Left colon (tissue), 2 donors: ENCODE measurements at places on chromosomes 11 and 22.

- no peak for DNase-seq
Observed at GRCh38 chr11:31450841-31451240, 58.6 kb downstream of the IMMP1L start.

DNA sequence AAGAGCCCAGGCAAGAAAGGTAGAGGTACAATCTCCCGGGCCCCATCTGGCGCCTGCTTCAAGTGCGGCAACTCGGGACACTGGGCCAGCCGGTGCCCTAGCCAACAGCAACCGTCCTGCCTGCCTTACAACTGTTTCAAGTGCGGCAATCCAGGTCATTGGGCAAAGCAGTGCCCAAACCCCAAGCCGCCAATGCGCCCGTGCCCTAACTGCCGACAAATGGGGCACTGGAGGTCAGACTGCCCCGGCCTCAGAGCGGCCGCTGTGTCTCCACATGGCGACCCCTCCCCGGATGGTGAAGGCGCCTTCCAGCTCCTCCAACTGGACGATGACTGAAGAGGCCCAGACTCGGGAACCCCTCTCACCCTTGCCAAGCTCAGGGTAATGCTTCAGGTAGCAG is 11.4 kb upstream of the OR56A3 start:
- no peak for DNase-seq

DNA sequence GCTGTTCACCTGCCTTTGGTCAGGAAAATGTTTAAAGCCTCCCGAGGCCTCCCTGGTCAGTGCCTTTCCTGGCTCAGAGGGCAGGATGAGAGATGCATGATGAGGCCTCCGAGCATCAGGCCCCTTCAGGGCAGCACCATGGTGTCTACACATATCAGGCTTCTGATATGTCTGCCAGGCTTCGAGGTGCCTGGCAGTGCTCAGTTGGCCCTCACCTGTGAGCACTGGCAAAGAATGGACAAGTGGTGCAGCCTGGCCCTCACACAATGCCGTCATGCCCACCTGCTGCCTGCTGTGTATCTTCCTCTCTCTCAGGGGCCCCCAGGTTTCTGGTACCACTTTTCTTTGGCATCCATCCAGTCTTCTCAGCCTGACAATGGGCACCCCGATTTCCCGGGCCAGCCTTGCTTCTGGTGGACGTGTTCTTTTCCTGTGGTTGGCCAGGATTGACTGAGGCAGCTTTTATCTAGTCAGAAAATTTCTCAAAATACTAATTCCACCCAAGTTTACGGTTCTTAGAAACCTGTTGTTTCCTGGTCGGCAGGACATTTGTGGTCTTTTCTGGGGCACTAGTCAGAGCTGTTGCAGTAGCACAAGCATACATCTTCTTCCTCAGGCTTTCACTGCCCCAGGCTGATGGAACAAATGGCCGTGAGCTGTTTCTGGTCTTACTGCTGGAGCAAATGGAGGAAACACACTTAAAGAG is 76.8 kb upstream of the SUSD2 start:
- no peak for DNase-seq

GRCh38 chr11:30433831-30434230 is 110.9 kb downstream of the ARL14EP start:
- no peak for DNase-seq

- DNase-seq, result no peak
Observed at GRCh38 chr11:41895081-41895480, 435.6 kb upstream of the LRRC4C start.

DNA sequence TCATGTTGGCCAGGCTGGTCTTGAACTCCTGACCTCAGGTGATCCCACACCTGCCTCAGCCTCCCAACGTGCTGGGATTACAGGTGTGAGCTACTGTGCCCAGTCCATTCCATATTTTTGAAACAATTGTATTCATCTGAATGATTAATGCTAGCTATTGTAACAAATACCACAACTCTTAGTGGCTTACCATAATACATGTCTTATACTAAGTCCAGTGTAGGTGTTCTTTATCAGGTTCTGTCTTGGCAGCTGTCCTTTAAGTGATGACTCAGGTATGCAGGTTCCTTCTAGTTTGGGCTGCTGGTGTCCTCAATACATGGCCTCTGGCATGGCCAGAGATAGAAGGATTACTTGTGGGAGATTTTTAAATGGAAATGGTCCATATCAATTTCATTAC is 39.0 kb downstream of the UVRAG start:
- no peak for DNase-seq

- no peak for DNase-seq
Observed at GRCh38 chr11:60252213-60253108, 9.5 kb upstream of the MS4A4E start.

- no peak for DNase-seq
Observed at GRCh38 chr11:20844216-20844615, 174.8 kb downstream of the NELL1 start.

DNA sequence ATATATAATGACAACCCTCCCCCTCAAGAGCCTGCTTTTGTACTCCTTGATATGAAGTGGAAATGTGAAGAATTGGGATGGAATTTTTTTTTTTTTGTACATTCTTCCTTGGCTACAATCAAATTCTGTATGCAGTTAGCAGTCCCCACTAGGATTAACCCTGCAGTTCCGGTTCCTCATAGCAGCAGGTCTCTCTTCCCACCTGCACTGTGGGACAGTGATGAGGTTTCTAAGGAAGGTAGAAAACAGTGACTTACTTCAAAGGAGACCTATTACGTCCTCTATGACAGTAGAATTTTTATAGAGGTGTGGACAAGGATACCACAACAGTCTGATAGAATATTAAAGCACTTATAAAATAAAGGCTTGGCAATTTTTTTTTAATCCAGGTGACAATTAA is 46.3 kb upstream of the ALKBH3 start:
- DNase-seq, result no peak

DNA sequence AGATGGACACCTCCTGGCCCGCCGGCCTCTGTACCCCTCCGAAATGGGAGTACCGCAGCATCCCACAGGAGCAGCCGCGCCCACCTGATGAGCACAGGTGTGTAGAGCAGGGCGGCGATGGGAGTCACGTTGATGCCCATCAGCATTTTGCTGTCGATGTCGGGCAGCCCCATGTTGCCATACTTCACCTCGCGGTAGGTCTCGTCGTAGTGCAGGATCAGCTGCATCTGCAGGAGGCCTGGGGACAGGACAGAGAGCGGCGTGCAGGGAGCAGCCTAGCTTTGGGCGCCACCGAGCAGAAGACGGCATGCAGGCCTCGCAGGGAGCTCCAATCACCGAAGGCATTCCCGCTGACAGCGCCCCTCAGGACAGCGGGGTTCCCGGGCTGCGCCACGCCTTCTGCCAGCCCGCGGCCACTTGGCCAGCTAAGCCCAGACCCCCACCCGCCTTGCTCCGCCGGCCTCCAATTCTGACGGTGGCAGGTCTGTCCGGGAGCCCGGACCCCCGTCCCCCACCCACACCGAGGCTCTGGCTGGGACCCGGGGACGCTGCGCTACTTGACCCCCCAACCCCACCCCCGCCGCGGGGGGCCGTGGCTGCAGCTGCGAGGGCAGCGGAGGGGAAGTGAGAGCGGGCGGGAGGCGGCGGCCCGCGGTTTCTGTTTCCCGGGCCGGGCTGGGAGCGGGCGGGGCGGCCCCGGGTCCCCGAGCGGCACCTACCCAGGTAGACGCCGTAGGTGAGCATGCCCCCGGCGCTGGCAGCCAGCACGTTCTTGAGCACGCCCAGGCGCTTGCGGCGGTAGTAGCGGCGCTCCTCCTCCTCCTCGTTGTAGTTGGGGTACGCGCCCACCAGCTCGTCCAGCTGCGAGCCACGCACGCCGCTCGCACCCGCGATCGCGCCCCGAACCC is 705 bp downstream of the UNC93B1 start:
- DNase-seq, result no peak

GRCh38 chr22:16955081-16955480 is 52.9 kb downstream of the GAB4 start:
- DNase-seq, result no peak

GRCh38 chr22:49100316-49100715 is 727.4 kb downstream of the BRD1 start:
- DNase-seq, result no peak

GRCh38 chr11:66976028-66976467 is 944 bp downstream of the C11orf86 start:
- DNase-seq, result no peak

- DNase-seq, result no peak
Observed at GRCh38 chr22:23763579-23763945, 772 bp downstream of the C22orf15 start.

DNA sequence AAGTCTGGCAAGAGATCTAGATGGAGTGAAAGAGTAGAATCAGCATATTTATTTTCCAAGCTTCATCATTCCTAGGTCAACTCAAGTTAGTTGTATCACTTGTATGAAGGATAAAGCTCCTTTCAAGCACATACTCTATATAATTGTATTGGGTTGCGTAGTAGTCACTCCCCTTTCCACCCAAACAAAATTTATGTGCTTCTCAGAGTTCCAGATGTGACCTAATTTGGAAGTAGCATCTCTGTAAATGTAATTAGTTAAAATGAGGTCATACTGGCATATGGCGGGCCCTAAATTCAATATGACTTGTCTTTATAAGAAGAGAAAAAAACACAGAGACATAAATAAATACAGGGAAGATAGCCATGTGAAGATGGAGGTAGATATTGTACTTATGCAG is 226.8 kb upstream of the CHORDC1 start:
- DNase-seq, result no peak

GRCh38 chr11:69926376-69927050 is 107.3 kb upstream of the FGF3 start:
- DNase-seq, result no peak

GRCh38 chr11:47288066-47288465 is 18.1 kb downstream of the MADD start:
- no peak for DNase-seq

GRCh38 chr11:76705826-76706225 is 35.3 kb upstream of the LRRC32 start:
- no peak for DNase-seq

GRCh38 chr11:81135570-81135969 is 1598.1 kb downstream of the FAM181B start:
- DNase-seq, result no peak
